ENCODE measurements at places on chromosomes 1 and 21.

- no peak for DNase-seq
Observed at GRCh38 chr1:243499248-243499647, 243.4 kb downstream of the SDCCAG8 start.

DNA sequence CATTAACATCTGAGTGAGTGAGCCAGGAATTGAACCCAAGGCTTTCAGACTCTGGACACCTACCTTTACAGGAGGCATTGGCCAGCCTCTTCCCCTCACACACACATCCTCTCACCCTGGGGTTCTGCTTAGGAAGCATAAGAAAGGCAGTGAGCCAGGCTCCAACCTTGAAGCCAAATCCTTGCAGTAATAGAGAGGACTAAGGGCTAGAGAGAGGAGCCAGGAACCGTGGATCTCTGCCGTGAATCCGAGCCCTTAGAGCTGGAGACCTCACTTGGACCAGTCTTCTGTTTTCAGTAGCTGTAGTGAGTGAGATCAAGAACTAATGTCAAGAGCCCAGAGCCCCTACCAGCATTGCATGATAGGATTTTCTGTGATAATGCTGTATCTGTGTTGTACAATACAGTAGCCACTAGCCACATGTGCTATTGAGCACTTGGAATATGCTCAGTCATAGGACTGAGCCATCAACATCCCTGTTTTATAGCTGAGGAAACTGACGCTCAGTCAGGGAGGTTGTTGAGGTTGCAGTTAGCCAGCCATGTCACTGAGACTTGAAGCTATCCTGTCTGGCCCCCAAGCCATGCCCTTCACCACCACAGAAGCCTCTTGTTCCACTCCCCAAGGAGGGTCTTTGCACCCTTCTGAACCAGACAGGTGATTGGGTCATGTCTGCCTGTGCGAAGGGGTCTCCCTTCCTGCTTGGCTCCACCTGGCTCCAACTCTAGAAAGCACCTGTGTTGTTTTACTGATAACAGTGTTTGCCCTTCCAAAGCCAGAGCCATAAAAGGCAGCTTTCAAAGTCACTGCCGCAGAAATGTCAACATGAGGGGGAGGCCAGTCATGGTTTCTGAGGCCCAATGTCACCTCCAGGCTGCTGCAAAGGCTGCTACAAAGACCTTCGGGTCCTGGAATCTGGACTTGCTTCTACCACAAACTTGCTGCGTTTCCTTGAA lies 101.1 kb upstream of the JUN start:
- no peak for DNase-seq

- no peak for DNase-seq
Observed at GRCh38 chr21:34020005-34020847, 53.2 kb upstream of the MRPS6 start.

DNA sequence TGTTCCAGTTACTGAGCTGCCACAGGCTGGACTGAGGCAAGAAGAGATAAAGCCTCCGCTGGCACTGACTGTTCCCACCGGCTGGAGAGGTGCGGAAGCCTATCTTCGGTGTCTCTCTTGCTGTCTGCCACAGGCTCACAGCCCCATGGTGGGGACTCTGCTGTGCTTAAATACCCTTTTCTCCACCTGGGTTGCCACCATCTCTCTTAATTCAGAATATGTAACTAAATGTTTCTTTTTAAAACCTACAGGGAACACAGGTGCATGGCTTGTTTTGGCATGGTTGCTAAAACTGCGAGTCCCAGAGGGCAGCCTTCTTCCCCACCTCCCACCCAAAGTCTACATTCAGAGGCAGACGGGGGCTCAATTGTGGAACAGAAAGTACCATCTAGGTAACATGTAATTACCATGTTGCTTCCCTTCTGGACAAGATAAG lies 8.1 kb upstream of the LBR start:
- DNase-seq, result no peak

GRCh38 chr1:206685334-206685768 lies 646 bp downstream of the MAPKAPK2 start:
- DNase-seq, result no peak

DNA sequence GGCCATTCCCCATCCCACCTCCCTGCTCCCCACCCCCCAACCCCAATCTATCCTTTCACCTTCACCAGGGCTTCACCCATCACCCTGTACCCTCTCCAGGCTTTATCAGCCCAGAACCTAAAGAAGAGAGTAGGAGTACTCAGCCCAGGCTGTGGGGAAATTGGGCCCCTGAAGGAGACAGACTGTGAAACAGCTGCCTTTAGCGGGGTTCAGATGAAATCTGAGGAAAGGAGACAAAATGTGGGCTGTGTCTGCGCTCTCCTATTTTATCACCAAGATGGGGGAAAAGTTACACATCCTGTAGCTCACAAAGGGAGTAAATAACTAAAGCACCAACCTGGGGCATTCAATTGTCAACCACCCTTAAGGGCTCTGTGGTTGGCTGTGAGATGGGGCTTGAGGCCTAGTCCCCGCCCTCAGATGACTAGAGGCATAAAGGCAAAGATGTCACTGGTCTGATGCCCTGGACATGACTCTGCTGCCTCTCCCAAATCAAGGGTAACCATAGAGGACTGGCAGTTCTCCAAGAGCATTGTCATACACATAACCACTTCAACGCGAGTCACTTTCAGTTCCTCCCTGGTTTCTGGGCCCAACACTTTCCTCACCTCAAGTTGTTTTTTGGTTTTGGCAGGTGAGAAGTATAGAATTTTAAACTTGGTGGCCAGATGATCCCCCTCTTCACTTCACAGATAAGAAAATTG lies 30.0 kb downstream of the SLC27A3 start:
- peak; percentile 25 for DNase-seq

GRCh38 chr1:203306965-203307541 lies 1.7 kb downstream of the BTG2 start:
- no peak for DNase-seq

- no peak for DNase-seq
Observed at GRCh38 chr1:68103884-68104554, 53.6 kb upstream of the DIRAS3 start.

DNA sequence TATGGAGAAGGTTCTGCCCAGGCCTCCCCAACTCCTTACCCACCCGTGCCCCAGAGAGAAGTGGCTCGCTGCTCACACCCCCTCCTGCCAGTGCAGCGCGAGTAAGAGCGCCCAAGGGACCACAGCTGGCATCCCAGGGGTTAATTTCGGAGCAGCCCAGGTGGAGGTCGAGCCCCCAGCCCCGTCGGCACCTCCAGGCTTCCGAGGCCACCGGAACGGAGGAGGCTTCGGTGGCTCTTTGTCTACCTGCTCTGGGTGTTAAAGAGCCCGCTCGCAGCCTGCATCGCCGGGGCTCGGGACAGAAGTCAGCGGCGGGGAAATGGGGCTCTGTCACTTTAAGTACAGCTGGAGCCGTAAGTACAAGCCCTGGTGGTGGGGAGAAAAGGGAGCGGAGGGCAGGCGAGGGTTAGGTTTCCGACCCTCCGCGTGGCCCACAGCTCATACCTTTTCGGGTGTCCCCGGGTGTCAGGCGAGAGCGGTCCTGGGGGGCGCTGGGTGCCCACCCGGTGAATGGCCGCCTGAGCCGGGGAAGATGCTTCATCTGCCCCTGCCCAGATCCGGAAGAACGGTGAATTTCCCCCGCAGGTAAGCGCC lies 89.4 kb upstream of the IPO9 start:
- peak; percentile 10 for DNase-seq

- no peak for DNase-seq
Observed at GRCh38 chr1:41328001-41328615, 33.1 kb upstream of the FOXO6 start.

DNA sequence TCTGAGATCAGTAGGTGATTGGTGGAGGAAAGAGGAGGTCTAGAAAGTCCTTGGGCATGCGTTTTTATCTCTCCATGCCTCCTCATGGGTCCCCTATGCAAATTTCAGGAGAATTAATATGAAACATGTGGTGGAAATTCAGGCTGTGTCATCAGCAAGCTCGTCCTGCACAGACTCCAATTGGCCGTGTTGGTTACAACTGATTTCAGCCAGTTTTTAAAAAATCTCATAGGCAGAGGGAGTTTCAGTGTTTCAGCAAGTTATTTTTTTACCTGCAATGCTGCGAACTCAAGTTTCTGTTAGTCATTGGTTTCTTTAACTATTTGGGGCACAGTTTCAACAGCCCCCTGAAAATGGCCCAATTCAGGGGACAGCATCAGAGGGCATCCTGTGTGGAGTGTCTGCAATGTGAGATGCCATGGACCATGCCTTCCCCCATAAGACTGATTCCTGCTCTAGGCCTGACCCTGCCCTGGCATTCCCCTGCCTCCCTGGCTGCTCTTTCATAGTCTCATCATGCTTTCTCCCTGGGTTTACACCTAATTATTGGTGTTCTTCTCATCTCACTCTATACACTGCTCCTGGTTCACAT lies 59.9 kb downstream of the C1orf198 start:
- no peak for DNase-seq

DNA sequence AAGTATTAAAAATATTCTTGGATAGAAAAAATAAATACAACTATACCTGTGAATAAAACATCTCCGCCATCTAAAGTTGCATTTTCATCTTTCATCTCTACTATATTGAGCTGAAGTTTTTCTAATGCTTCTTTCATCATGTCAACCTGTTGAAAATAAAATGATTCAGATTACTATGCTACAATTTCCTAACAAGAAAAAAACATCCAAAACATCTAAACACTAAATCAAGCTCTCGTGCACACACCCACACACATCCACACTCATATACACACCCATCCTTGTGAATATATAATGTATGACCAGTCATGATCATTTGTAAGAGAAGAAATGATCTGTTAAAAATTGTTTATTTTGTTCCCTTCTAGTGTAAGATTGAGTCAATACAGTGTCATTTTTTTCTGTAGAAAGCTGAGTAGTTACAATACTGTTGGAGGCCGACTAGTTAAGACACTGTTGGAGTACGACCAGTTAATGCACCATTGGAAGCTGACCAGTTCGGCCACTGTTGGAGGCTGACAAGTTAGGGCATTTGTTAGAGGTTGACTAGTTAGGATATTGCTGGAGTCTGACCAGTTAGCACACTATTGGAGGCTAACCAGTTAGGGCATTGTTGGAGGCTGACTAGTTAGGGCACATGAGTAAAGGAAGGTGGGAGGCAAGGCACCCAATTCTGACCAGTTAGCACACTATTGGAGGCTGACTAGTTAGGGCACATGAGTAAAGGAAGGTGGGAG lies 82.4 kb upstream of the BCL10 start:
- no peak for DNase-seq

Data from stimulated activated CD4-positive, alpha-beta T cell treated with anti-CD3 and anti-CD28 coated beads, Interleukin-1b, Interleukin-23, amount 100 ng/mL, for 1 hour (primary cell).